Ammon's horn (tissue), 1 donor: ENCODE measurements at places on chromosomes 12 and 14.

GRCh38 chr12:72148709-72149108 is 123.5 kb upstream of the TRHDE start:
- DNase-seq, result no peak

DNA sequence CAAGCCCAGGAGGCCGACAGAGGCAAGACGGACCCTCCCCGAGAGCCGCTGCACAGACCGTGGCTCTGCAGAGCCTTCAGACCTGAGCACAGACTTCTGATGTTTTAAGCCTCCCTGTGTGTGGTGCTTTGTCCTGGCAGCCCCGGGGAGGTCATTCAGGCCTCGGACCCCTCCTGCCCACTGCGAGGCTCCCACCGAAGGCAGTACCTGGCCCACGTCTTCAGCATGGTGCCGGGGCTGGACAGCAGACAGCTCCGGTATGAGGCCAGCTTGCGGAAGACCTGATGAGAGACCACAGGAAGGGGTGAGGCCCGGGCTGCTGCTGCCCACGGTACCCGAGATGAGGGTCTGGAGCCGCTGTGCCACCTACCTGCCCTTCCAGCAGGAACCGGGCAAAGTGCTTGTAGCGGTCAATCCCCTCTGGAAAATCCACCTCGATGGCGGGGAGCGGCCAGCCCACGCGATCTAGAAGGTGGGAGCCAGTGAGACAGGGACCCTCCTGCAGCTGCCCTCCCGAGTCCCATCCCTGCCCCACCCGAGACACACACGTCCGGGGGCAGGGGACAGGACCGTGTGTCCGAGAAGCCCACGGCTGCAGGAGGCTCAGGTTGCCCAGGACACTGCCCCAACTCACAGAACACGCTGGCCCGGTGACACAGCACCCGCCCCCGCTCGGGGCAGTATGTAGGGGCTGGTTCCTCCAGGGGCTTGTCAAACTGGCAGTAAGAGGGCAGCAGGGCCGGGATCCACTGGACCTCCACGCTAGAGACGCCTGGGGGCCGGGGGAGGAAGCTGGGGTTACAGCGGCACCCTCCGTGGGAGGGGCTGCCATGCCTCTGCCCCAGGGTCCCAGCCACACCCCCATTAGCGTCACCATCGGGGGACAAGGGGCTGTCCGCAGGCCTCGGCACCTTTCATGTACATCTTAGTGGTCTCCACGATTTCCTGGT is 35.6 kb upstream of the UBC start:
- no peak for DNase-seq

GRCh38 chr12:120121766-120122293 is 5.3 kb upstream of the RAB35 start:
- no peak for DNase-seq

DNA sequence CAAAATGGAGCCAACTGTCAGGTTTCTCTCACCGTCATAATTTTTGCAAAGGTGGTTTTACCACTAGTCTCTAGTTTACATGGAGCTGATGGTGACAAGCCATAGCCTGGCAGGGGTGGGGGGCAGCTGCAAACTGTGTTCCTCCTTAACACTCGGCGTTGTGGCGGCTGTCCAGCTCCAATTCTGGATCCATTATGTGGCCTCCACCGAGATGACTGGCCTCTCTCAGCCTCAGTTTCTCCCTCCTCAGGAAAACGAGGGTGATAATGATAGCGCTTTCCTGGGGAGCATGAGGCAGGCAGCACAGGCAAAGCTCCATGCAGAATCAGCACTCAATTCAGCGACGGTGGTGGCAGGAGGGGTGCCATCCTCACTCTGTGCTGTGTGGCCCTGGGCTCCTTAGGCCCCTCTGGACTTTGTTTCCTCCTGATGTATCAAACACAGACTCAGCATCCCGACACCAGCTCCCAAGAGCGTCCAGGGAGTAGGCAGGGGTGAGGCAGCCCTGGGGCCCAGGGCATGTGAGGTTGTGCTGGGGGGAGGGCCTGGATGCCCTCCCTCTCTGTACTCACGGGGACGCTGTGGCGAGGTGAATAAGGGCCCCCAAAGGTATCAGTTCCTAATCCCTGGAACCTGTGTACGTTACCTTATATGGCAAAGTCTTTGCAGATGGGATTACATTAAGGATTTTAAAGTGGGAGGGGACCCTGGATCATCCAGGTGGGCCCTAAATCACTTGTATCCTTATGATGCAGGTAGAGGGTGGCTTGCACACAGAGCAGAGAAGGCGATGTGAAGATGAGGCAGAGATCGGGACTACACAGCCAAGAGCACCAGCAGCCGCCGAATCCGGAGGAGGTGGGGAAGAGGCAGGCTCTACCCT is 46.8 kb upstream of the EIF5 start:
- DNase-seq, result no peak

DNA sequence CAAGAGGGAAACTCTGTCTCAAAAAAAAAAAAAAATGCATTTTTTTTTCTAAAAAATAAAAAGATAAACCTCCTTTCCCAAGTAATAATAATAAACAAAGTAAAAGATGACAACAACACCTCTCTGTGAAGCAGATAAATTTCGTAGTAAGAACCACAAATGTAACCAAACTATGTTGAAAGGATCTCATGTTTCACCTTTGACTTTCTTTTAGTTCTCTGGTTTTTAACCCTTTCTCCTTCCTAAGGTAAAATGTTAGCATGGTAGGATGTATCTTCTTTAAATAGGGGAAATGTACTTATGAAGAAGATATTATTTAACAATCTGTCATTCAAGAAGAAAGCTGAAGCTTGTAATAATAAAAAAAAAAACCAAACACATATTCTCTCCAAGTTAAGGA is 1.8 kb upstream of the KLHL42 start:
- no peak for DNase-seq

DNA sequence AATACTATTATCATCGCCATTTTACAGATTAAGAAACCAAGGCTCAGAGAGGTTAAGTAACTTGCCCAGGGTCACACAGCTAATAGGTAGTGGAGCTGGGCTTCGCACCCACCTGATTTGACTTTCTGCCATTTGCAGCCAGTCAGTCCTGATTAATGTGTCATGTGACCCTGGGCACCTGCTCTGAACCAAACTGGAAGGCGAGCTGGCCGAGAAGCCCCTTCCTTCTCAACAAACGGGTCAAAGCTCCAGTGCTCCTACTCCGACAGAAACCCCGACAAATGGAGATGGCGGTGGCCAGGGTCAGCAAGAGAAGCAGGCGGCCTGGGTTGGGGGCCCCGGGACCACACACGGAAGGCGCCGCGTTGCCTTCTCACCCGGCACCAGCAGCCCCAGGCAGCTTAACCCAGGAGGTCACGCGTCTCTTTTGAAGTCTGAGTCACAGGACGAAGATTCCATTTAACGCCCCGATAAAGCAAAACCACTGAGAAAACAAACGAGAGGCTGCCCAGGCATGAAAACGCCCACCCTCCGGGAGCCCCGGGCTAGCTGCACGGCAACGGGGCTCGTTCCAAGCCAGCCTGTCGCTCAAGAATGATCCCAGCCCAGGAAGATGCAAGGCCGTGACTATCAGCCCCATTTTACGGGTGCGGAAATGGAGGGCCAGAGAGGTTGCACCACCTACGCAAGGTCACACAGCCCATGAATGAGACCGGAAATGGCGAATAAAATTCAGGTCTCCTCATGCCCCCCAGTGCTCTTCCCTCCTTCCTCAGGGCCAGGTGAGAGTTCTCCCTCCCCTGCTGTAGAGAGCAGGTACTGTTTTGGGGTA is 124.8 kb downstream of the SCARB1 start:
- no peak for DNase-seq

GRCh38 chr14:85583380-85583779 is 53.4 kb downstream of the FLRT2 start:
- no peak for DNase-seq

- no peak for DNase-seq
Measured at GRCh38 chr14:74308695-74309094, 6.0 kb upstream of the ABCD4 start.

DNA sequence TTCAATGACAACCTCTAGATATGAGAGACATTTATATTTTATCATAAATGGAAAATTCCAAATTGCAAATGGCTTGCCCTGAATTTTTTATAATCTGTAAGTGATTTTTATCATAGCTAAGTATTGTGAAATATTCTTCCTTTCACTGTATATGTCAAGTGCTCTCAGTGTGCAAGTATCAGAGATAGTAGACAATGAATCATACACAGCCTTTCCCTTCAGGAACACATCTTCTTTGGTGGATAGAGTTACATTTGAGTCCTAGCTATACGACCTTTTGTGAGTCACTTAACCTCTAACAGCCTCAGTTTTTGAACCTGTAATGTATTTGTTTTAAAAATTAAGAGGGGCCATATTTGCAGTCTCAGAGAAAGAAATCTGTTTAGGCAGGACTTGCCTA is 350.7 kb upstream of the SEL1L start:
- DNase-seq, result no peak

DNA sequence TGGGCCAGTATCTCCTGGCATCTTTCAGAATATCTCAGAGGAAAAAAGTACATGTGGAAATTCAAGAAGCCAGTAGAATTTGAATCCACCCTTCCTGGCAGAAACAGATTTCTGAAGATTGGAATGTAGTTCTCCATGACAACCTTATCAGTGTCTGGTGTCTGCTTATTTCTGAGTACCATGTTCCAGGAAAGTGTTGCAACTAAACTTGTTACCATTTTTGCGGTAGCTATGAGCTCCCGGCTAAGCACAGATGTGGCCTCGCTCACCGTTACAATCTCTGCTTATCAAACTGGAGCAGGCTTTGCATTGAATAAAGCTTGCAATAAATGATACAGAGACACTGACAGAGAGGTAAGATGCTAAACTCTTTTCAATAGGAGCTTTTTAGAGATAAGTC is 13.0 kb upstream of the ITPR2 start:
- no peak for DNase-seq

DNA sequence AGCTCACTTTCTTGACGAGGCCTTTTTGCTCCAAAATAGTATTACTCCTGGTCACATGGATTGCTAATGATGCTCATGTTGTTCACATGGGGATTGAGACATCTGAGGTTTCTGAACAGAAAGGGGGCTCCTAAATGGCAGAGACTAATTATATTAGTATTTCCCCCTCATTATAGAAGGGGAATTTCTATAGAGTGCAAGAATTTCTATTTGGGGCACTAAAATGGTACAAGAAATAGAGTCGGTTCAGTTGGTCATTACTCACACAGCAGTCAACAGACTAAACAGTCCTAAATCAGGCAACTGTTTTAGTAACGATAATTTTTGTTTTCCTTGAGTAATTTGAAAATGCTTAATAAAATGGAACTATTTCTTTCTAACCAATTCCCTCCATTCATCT is 108.9 kb downstream of the DACT1 start:
- DNase-seq, result no peak

DNA sequence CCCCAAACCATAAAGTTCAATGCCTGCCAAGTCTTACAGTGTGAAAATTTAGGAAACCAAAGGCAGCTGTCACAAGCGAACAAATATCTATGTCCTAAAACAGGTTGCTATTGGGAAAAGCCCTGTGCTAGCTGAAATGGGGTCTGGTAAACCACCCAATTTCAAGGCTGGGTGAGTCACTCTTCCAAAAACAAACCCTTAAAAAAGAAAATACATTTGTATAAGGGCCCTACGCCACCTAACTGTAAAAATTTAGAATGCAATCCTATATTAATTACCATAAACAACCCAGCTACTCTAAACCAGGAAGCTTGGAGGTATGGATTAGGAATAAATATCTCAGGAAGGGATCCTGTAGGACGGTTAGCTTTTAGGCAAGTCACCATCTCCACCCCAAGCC is 32.1 kb downstream of the PRMT8 start:
- DNase-seq, result no peak

- no peak for DNase-seq
Measured at GRCh38 chr14:77645520-77646230, 29.2 kb upstream of the SPTLC2 start.

DNA sequence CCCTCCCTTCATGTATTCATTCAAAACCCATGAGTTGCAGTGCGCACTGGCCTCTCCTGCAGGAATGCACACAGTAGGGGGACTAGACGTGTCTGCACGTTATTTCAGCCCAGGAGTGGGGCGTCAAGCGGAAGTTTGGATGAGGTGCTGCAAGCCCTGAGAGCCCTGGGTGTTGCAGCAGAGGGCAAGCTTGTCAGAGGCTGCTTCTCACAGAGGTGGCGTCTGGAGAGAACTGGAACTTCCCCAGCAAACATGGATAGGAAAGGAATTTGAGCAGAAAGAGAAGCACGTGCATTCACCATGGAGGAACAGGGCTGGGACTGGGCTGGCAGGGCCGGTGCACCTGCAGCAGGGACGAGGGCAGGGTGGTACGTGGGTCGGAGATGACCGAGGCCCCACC is 64.9 kb downstream of the TECPR2 start:
- no peak for DNase-seq

DNA sequence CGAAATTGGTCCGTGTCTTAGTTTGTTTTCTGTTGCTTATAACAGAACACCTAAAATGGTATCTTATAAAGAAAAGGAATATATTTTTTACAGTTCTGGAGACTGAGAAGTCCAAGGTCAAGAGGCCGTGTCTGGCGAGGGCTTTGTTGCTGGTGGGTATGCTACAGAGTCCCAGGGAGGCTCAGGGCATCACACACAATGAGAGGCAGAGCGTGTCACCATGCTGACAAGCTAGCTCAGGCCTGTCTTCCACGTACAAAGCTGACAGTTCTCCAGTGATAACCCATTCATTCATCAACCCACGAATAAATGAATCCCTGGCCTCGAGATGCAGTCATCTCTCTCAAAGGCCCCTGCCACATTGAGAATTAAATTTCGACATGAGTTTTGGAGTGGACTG is 56.7 kb upstream of the AEBP2 start:
- no peak for DNase-seq

DNA sequence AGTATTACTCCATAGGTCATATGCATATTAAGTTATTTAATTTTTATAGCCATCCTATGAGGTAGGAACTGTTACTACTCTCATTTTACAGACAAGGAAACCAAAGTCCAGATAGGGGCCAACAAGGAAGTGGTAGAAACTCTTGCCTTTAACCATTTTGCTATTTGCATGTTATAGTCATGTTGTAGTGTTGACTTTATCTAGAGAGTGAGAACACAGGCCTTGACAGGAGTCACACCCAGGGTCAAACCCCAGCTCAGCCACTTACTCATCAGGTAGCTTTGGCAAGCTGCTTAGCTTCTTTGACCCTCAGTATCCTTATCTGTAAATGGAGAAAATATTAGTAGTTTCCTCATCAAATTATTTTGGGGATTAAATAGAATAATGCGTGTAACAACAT is 156.2 kb downstream of the CAND1 start:
- no peak for DNase-seq

GRCh38 chr12:127273626-127274025 is 993.3 kb upstream of the TMEM132C start:
- DNase-seq, result no peak

GRCh38 chr14:75752907-75753594 is 92.0 kb downstream of the TTLL5 start:
- DNase-seq, result no peak

GRCh38 chr14:30869551-30870155 is 4.7 kb upstream of the COCH start:
- DNase-seq, result no peak

GRCh38 chr12:51906430-51907082 is 748 bp upstream of the ACVRL1 start:
- no peak for DNase-seq

- DNase-seq, result no peak
Measured at GRCh38 chr14:99950181-99950580, 115.0 kb upstream of the EVL start.

- DNase-seq, result no peak
Measured at GRCh38 chr12:50927766-50928224, 24.5 kb upstream of the HIGD1C start.
